CD8-positive, alpha-beta memory T cell (primary cell): ENCODE measurements at places on chromosomes 6 and 20. TPM values are rescaled to one million over a fixed set of nuclear protein-coding genes. Genes with fewer than 3 reads are reported as not detected.

The SLC9A8 gene
- 11.5 TPM for total RNA-seq

The UBE2V1 gene
- 160 TPM for total RNA-seq

The EPM2A gene
- 7.5 TPM for total RNA-seq

The RNASET2 gene
- total RNA-seq, result 27.6 TPM

GRCh38 chr6:142647449-142648035, 297.4 kb downstream of the HIVEP2 start:
- no peak for DNase-seq
- H3K36me3 ChIP-seq, result no peaks in the 10 kb centered on the region
- H3K4me3 ChIP-seq, result no peak overlapping the region
- no peak overlapping the region for H3K27ac ChIP-seq
- H3K27me3 ChIP-seq, result no peaks in the 10 kb centered on the region

GRCh38 chr6:10141746-10142443, 273.0 kb downstream of the TFAP2A start:
- no peaks in the 10 kb centered on the region for H3K27me3 ChIP-seq
- no peaks in the 10 kb centered on the region for H3K4me1 ChIP-seq
- no peak overlapping the region for H3K27ac ChIP-seq
- no peaks in the 10 kb centered on the region for H3K36me3 ChIP-seq

GRCh38 chr20:4020256-4020655, 4.9 kb upstream of the RNF24 start:
- DNase-seq, result no peak
- peaks cover 14% of the 10 kb centered on the region for H3K4me1 ChIP-seq
- H3K4me3 ChIP-seq, result no peak overlapping the region
- H3K27ac ChIP-seq, result no peak overlapping the region

- H3K4me3 ChIP-seq, result no peak overlapping the region
- H3K4me1 ChIP-seq, result no peaks in the 10 kb centered on the region
- H3K36me3 ChIP-seq, result no peaks in the 10 kb centered on the region
- no peaks in the 10 kb centered on the region for H3K27me3 ChIP-seq
Measured at GRCh38 chr6:65557224-65557623, 149.8 kb downstream of the EYS start.

DNA sequence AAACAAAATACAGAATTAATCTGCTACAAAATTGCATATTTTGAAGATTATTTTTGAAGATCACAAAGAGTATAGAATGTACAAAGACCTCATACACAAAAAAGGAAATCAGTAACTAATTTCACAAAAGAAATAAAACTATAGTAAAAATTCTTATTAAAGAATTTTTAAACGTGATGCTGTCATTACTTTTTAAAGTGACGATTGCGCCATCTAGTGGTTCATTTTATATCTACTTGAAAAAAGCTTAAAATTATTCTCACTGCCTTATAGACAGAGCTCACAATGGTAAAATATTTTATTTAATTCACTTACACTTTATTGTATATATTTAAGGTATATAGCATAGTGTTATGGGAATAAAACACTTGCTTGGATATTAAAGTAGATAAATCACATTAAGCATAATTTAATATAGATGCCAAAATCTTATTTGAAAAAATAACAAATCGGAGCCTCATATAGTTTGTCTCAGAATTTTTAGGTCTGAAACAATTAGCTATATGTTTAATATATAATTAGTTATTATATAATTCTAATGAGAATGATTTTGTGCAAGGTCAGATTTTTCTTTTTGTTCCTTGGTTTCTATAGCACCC, 128.8 kb downstream of the PHF3 start:
- no peak overlapping the region for H3K27ac ChIP-seq
- no peaks in the 10 kb centered on the region for H3K36me3 ChIP-seq
- no peak for DNase-seq
- no peaks in the 10 kb centered on the region for H3K27me3 ChIP-seq
- no peaks in the 10 kb centered on the region for H3K4me1 ChIP-seq

GRCh38 chr20:24051160-24051559, 62.6 kb upstream of the GGTLC1 start:
- H3K4me3 ChIP-seq, result no peak overlapping the region
- H3K27me3 ChIP-seq, result no peaks in the 10 kb centered on the region
- no peaks in the 10 kb centered on the region for H3K36me3 ChIP-seq
- no peak for DNase-seq
- H3K4me1 ChIP-seq, result peaks cover 37% of the 10 kb centered on the region

DNA sequence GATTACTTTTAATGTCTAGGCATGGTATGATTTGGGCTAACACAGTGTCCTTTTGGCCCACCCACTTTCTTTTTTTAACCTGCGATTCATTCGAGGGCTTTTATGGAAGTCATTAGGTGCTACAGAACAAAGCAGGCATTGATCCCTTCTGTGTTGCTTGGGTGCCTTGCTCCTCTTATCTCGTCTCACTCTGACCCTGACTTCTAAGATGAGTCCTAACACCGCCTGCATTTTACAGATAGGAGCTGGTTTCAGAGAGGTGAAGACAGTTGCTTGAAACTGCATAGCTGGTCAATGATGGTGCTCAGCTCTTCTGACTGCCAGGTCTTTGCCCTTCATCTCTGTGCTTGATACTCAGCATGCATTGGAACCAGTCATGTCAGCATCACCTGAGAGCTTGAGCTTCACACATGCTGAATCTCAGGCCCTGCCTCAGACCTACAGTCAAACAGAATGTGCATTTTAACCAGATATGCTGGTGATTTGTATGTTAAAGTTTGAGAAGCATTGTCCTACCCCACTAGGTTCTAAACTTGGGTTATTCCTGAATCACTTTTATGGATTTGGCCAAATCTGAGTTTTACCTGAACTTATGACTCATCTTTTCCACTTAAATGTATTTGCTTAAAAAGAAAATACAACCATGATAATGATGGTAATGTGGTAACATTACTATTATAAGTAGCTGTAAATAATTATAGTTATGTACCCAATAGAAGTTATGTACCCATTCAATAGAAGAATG, 142.3 kb downstream of the PLCB4 start:
- H3K4me1 ChIP-seq, result no peaks in the 10 kb centered on the region
- H3K36me3 ChIP-seq, result no peaks in the 10 kb centered on the region
- no peak overlapping the region for H3K27ac ChIP-seq
- DNase-seq, result no peak

DNA sequence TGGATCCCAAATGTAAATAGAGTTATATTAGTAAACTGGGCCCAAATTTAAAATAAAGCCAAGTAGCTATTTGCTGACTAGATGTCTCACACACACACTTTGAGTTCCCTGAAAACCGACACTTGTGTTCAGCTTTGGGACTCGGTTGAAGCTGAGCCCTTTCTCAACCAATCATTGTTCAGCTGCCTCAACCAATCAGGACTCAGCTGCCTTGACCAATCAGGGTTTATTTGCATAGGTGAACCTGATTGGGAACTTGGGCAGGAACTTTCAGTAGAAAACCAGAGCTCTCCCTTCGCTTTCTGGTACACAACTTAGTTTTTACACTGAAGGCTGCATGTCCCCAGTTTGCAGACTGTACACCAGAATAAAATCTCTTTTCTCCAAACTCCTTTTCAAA, 301.7 kb downstream of the FOXA2 start:
- no peak overlapping the region for H3K27ac ChIP-seq
- no peaks in the 10 kb centered on the region for H3K36me3 ChIP-seq
- H3K4me3 ChIP-seq, result no peak overlapping the region
- no peaks in the 10 kb centered on the region for H3K27me3 ChIP-seq
- no peak for DNase-seq

DNA sequence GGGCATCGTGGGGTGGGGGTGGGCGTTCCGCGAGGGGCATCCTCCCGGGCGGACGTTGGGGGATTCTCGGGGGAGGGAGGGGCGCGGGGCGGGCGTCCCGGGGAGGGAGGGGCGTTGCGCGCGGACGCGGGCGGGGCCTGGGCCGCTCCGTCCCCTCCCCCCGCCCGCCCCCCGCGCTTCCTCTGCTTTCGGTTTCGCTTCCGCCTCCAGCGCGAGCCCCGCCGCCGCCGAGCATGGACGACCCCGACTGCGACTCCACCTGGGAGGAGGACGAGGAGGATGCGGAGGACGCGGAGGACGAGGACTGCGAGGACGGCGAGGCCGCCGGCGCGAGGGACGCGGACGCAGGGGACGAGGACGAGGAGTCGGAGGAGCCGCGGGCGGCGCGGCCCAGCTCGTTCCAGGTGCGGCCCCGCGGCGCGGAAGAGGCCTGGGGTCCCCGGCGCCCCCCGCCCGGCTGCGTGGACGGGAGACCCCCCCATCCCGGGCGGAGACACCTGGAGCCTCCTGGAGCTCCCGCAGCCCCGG, at the start of gene OGFR:
Gene OGFR (plus strand): TSS at position 209 of the 528 bp plus-strand sequence. CDS start 25 bp downstream, at position 234.
- no peaks in the 10 kb centered on the region for H3K27me3 ChIP-seq
- DNase-seq, result peak; percentile 73
- H3K36me3 ChIP-seq, result peaks cover 13% of the 10 kb centered on the region

GRCh38 chr6:14060971-14061370, 56.6 kb upstream of the CD83 start:
- H3K27ac ChIP-seq, result no peak overlapping the region
- no peaks in the 10 kb centered on the region for H3K27me3 ChIP-seq
- H3K36me3 ChIP-seq, result no peaks in the 10 kb centered on the region

DNA sequence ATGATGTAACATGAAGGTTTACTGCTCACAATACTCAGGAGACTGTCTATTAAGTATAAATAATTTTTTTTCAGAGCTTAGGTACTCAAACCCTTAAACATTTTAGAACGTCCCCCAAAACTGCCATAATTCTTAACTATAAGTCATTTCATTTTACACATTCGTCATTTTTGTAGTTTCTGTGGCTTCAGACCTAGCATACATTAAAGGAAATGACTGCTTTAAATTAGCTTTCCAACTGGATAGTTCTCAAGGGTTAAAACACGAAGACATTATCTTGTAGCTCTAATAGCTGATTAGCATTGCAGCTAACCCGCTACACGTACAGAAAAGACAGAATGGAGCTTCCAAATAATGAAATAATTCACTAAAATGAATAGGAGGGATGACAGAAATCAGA, 24.9 kb upstream of the PLN start:
- H3K27me3 ChIP-seq, result no peaks in the 10 kb centered on the region
- DNase-seq, result no peak
- H3K36me3 ChIP-seq, result no peaks in the 10 kb centered on the region
- H3K4me3 ChIP-seq, result no peak overlapping the region

GRCh38 chr6:16676978-16677377, 84.3 kb downstream of the ATXN1 start:
- no peak for DNase-seq
- H3K27ac ChIP-seq, result no peak overlapping the region
- H3K4me3 ChIP-seq, result no peak overlapping the region
- H3K27me3 ChIP-seq, result no peaks in the 10 kb centered on the region
- no peaks in the 10 kb centered on the region for H3K36me3 ChIP-seq

DNA sequence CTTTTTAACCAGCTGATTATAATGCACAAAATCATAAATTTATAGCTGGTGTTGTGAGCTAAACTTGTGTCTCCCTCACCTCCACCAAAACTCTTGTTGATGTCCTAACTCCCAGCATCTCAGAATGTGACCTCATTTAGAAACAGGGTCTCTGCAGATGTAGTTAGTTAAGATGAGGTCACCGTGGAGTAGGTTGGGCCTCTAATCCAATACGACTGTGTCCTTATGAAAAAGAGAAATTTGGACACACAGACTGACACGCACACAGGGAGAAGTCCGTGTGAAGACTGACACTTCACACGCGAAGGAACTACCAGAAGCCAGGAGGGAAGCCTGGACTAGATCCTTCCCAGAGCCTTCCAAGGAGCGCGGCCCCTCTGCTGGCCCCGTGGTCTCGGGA, 46.5 kb downstream of the TRAM2 start:
- no peaks in the 10 kb centered on the region for H3K36me3 ChIP-seq
- DNase-seq, result no peak
- H3K27ac ChIP-seq, result no peak overlapping the region

DNA sequence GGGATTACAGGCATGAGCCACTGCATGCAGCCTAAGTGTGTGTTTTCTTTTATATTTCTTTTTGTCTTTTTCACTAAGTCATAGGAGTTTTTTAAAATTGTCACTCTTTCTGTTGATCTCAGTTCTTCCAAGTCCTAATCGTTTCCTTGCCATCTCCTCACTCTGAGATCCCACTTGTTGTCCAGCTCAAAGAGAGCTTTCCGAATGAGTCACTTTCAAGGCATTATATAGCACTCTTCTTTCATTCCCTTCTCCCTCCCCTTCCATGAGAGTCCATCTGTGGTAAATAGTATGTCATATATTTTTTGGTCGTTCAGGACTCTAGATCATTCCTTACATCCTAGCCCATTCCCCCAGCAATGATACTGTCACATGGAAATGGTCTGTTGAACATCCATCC, 4.3 kb downstream of the VAPB start:
- H3K27me3 ChIP-seq, result no peaks in the 10 kb centered on the region
- H3K4me3 ChIP-seq, result no peak overlapping the region
- peaks cover 4% of the 10 kb centered on the region for H3K36me3 ChIP-seq
